GDM1 (cell line): ENCODE measurements at places on chromosomes 6 and 20.

- DNase-seq: no peak
Observed at GRCh38 chr20:57770852-57771720, 61.3 kb upstream of the PMEPA1 start.

DNA sequence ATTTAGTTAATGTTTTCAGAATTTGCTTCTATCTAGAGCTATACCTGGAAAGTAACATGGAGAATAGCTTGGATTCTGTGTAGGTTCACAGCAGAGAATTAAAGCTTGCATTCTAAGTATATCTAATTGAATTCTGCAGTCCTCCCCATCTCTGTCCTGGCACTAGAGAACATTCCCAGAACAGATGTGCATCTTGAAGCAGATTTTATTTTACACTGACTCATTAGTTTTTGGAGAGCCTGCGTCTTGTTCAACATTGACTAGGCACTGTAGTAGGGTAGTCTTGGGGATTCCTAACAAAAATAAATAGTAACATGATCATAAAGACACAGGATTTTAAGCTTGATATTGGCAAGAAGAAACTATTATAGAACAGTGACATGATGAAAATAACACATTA, 36.2 kb upstream of the BAG2 start:
- DNase-seq: no peak

- no peak for DNase-seq
Observed at GRCh38 chr20:49288250-49288751, 10.4 kb upstream of the ZNFX1 start.

- no peak for DNase-seq
Observed at GRCh38 chr20:57782631-57783041, 72.8 kb upstream of the PMEPA1 start.

GRCh38 chr6:166271376-166271765, 36.8 kb downstream of the PRR18 start:
- no peak for DNase-seq

DNA sequence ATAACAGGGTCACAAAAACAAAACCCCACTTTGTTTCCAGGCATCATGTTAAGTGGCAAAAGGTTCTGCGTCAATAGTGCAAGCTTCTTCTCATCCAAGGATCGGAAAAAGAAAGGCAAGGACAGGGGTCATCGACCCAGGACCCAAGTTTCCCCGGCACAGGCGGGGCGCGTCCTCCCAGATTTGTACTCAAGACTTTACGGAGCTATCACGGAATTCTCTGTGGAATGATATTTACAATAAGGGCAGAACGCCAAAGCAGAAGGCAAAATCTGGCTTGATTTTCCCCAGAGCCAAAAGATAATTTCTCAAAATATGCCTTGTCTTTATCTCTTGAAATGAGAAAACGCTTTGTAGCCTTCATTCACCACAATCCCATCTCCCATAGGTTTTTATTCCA, 25.5 kb downstream of the PDE10A start:
- DNase-seq: no peak

DNA sequence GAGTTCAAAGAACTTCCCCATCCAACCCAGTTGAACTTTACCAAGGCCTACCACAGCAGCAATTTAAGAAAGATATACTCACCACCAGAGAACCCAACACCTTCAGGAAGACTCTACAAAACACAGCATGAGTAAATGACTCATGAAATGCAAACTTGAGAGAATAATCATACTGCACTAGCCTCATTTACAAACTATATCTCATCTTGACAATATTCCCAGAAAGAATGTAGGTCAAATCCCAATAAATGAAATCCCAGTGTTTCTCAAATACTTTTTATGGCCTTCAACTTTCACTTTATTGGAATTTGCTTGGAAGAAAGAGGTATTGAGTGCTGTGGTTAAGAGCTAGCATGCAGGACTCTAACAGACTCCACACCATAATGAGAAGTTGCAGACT, 60.0 kb downstream of the FYN start:
- no peak for DNase-seq

DNA sequence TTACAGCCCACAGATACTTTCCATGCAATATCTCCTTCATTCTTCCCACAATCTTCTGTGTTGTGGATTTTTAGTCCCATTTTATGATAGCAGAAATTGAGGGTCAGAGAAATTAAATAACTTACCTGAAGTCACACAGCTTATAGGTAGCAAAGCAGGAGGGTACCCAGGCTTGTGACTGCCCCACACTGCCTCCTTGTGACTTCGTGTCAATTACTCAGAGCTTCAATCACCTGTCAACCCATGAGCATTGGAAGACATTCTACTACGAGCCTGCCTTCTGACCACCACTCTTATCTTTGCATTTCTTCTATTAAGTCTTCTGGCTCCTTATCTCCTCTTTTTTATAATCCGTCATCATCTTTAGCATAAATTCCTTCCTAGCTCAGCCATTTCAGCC, 71.6 kb upstream of the NRSN1 start:
- DNase-seq: no peak

- DNase-seq: peak; percentile 8
Observed at GRCh38 chr6:46876126-46876525, 45.6 kb downstream of the ADGRF5 start.

DNA sequence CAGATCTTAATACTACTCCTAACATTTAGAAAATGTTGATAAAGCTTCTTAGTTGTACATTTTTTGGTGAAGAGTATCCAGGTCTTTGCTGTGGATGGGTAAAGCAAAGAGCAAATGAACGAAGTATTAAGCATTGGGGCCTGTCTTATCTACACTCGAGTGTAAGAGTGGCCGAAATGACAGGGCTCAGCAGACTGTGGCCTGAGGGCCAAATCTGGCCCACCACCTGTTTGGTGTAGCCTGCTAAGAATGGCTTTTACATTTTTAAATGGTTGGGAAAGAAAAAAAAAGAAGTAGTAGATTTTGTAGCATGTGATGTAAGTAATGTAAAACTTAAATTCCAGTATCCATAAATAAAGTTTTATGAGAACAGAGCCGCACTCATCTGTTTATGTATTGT, 19.4 kb upstream of the MAPK13 start:
- DNase-seq: no peak

GRCh38 chr20:19947611-19948264, 69.4 kb upstream of the NAA20 start:
- no peak for DNase-seq

DNA sequence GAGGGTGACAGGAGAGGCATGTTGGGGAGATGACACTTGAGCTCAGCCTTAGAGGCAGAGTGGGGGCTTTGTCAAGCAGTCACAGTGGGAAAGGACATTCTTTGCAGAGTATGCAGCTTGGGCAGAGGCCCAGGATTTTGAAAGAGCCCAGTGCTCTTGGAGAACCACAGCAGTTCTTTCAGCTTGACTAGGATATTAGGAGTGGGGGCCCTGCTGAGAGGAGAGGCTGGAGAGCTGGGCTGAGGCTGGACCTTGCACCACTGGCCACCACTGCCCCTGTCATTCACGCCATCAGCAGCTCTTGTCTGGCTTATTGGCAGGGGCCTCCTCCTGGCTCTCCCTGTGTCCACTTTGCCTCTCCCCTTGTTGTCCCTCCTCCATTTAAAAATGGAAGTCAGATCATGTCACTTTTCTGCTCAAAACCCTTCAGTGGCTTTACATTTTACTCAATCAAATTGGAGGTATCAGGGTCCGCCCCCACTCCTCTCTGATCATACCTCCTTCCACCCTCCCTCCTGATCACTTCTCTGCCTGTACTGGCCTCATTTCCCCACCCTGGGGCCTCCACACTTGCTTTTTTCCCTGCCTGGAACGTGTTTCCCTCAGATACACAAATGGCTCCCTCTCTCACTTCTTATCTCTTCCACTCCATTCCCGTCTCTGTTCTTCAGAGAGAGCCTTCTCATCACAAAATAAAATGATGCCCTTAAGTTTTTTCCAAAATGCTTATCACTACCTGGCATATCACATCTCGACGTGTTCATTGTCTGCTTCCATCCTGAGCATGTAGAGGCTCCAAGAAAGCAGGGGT, 10.5 kb downstream of the MANBAL start:
- DNase-seq: no peak

DNA sequence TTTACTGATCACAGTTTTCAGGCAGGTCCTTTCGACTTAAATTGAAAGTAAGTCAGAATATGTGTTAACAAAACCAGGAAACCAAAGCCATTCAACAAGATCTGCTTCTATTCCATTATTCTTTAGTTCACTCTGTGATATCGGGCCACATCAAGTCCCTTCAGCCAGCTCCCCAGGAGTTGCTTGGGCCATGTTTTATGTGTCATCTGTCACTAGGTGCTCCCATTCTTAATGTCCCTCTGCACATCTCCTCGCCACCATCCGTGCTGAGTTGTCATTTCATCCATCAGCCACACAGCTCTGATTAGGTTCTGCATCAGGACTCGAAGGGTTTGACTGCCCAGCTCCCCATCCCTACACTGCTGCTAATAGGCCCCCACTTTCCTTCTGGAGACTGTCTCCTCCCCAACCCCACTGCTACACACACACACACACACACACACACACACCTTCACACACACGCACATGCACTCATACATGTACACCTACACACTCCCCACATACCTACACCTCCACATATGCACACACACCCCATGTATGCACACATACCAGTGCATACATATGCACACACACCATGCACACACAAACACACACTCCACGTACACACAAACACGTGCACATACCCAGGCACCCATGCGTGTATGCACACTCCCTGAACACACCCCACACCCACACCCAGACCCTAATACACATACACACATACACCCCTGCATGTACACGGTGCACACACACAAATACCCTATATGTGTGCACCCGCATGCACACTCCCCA, 143.3 kb upstream of the GMDS start:
- no peak for DNase-seq

DNA sequence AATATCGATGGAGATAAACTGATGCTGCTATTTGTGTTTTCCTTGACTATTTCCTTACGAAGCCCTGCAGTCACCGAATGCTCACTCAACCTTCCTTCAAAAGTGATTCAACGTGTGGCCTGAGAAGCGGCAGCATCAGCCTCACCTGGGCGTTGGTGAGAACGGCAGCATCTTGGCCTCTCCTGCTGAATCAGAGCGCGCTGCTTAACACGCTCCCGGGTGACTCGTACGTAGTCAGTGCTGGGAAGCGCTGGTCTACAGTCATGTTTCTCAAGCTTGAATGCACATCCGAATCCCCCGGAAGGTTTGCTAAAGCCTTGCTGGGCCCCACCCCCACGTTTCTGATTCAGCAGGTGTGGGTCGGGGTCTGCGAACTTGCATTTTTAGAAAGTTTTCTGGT, 214.1 kb upstream of the RREB1 start:
- no peak for DNase-seq

DNA sequence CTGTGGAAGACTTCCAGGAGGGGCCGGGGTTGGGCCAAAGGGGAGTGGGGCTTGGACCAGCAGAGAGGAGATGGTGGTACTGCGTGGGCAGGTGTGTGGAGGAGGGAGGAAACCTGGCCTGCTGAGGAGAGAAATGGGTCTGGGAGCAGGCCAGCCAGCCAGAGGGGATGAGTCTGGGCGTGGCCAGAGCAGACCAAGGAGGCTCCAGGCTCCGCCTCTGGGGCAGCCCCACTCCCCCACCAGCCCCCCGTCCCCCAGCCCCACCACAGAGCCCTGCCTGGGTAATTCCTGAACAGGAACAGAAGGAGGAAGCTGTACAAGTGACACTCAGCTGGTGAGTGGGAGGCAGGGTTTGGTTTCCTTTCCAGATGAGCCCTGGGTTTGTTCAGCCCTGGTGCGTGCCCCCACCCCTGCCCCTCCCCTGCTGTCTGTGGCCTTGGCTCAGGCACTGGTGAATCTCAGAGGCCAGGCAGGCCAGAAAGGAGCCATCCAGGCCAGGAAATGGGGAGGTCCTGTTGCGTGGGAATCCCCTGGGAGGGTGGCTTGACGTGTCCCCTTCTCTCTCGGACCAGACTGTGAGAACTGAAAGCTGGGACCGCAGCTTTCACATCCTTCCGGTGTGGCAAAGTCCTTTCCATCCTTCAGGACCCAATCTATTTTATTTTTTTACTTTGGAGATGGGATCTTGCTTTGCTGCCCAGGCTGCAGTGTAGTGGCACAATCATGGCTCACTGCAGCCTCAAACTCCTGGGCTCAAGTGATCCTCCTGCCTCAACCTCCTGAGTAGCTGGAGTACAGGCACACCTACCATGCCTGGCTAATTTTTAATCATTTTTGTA, 9.4 kb upstream of the SRC start:
- peak; percentile 93 for DNase-seq

DNA sequence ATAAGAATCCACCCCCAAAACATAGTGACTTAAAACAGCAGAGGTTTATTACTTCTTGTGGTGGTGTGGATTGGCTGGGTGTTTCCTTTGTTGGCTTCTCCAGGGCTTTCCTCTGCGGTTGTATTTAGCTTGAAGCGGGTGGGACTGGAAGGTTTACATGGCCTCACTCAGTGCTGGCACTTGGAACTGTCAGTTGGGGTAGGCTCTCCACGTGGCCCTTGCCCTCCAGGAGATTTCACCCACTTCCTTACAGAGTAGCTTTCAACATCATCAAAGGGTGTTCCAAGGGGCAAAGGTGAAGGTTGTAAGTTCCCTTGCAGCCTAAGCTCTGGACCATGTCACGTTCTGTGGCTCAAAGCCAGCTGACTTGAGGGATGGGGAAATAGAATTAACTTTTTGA, 32.5 kb upstream of the NKX2-2 start:
- no peak for DNase-seq

DNA sequence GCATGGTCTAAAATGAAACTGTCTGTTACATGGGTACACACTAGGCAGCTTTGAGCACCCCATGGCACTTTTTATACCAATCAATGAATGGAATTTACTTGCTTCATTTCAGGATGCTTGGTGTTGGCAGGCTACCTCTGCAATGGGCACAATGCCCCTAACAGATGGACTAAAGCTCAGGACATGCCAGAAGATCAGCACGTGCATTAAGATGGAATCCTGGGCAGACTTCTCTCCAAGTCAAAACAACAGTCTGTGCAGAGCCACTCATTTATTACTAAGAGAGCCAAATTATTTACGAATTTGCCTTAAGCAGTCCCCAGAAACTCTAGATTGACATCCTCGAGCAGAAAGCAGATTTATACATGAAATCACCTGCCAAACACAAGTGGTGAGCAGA, 55.8 kb upstream of the SCML4 start:
- no peak for DNase-seq

GRCh38 chr6:133754298-133754697, 134.6 kb upstream of the TCF21 start:
- no peak for DNase-seq

- no peak for DNase-seq
Observed at GRCh38 chr6:81557811-81558210, 194.7 kb downstream of the TENT5A start.

GRCh38 chr6:5490501-5491069, 229.3 kb downstream of the FARS2 start:
- no peak for DNase-seq
